ENCODE measurements at places on chromosomes 5 and 9.

GRCh38 chr5:56848206-56848605, 32.9 kb downstream of the MAP3K1 start:
- DNase-seq = no peak

DNA sequence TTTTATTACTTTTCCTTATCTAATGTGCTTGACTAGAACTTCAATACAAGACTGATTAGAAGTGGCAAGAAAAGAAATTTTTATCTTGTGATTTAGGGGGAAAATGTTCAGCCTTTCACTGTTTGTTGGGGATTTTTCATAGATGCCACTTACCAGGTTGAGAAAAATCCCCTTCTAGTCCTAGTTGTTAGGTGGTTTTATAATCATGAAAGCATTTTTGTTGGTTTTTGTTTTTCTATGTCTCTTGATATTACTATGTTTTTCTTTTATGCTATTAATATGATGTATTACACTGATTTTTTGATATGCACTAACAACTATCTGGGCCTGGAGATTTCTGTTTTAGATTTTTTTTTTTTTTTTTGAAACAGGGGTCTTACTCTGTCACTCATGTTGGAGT, 134.0 kb downstream of the PARP8 start:
- no peak for DNase-seq

- DNase-seq = no peak
Measured at GRCh38 chr5:166963596-166963995, 1327.8 kb upstream of the WWC1 start.

DNA sequence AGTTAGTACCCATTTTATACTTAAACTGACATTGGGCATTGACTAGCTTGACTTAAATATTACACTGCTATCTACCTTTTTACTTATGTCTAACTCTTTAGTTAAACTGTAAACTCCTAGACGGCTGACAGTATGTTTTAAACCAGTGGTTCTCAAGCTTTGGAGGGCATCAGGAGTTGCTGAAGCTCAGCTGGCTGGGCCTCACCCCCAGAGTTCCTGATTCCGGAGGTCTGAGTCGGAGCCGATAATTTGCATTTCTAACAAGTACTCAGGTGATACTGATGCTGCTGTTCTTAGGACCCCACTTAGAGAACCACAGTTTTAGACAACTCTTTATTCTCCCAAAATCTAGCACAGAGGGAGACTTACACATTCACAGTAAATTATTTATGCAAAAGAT, 63.3 kb upstream of the PCA3 start:
- DNase-seq = no peak

DNA sequence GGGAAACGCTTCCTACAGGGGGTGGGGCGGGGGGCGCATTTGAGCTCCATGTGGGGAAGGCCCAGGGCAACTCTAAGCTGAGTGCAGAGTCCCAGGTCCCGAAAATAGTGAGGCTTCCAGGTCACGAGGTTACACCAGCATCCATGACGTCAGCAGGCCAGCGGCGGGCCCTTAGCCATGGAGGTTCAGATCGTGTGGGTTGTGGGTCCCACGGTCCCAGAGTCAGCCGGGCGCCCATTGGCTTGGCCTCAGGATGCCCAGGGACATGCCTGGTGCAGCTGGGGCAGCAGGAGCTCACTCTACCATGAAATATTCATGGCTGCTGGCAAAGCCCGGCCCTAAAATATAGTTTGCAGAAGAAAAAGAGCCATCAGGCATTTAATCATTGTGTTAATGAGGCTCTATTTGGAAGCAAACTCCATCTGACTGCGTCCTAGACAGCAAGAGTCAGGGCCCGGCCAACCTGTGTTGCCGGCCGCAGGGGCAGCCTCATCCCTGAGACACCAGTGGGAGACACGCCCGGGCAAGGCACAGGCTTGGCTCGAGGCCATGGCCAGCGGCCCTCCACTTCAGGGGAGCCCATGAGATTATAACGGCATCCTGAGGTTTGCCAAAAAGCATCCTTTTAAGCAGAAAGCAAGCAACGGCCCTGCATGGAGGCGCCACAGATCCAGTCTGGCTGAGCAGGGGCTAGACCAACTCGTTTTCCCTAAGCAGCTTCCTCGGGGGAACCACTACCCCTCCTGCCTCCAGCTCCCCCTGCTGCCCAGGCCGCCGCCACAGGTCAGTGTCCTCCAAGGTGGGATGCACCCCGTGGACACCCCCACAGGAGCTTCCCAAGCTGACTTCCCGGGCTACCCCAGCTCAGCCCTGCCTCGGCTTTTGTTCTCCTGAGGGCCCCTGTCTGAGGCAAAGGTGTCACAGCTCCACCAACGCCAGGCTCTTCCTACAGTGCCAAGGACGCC, 108.9 kb upstream of the PPP1R26 start:
- no peak for DNase-seq

DNA sequence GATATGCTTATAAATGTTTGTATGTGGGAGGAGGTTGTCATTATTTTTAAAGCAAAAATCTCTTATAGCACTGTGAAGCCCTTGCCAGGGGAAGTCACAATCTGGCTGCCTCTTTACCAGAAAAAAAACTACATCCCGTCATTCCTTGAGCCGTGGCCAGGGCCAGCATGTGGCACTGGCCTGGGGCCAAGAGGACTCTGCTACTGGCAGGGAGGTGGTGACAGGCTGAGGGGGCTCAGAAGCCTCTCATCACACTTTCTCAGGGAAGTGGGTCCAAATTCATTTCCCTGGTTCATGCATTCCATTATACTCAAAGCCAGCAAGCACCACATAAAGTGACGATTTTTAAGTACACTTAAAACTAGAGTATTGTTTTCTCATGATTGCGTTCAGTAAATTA, 457.3 kb downstream of the ZNF608 start:
- no peak for DNase-seq

GRCh38 chr9:37187292-37187691, 66.9 kb downstream of the ZCCHC7 start:
- no peak for DNase-seq

DNA sequence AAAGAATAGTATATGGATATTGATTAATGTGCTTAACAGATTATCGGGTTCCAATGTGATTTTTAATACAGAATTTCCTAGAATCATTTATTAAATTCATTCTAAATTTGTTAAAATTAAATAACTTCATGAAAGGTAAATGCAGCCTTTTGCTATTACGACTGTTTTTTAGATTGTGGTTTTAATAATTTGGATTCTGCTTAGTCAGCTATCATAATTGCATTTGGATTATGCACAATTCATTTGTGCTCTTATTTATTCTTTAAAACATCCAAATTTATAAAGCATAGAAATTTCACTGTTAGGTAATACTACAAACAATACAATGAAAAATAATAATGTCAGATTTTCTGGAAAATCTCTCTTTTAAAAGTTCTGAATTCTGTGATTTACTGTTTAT, 1598.5 kb downstream of the EFNA5 start:
- no peak for DNase-seq

GRCh38 chr5:61440086-61440485, 108.0 kb downstream of the ZSWIM6 start:
- no peak for DNase-seq

DNA sequence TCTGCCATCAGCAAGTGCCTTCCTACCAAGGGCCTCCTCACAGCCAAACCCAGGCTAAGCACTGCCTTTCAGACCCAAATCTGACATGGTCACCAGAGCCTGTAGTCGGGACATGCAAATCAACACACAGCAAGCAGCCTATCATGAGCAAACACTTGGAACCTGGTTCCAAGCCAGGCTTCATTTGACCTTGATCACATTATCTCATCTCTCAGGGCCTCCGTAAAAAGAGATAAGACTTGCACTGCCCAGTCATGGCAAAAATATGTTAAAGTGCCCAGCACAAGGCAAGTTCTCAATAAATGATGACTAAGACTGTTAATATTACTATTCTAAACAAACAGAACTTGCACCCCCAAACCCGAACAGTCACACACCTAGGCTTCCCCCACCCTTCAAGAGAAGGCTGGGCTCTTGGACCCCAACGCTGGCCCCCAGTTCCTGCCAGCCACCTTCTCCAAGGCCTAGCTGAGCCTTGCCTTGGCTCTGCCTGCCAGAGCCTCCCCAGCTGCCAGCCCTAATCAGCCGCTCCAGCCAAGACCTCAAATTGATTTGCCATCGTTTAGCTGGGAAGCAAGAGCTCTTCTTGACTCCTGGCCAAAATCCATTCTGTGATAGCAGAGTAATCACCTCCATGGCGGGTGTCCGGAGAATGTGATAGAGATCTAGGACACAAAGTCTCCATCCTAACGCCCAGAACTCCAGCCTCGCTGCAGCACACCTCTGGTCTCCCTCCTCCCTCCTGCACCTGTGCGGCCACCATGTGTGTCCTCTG, 18.7 kb downstream of the CPLX2 start:
- DNase-seq = no peak

DNA sequence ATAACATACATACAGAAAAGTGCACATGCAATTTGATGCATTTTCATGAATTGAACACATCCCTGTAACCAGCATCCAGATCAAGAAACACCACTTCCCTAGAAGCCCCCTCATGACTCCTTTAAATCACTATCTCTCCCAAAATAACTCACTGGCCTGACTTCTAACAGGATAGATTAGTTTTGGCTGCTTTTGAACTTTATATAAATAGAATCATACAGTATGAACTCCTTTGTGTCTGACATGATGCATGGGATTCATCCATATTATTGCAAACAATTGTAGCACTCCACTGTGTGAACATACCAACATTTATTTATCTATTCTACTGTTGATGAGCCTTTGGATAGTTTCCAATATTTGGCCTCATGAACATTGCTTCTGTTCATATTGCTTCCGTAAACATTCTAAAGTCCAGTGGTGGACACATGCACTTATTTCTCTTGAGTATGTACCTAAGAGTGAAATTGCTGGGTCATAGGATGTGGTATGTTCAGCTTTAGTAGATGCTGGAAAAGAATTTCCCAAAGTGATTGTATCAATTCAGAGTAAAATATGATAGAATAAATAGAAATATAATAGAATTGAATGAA, 148.7 kb upstream of the GDNF start:
- DNase-seq = no peak

GRCh38 chr5:132259069-132259851, 1.8 kb downstream of the PDLIM4 start:
- DNase-seq = no peak
